ENCODE measurements at places on chromosomes 4 and X. TPM values are rescaled to one million over a fixed set of nuclear protein-coding genes. Genes with fewer than 3 reads are reported as not detected.

TMEM150C gene
- polyA plus RNA-seq: 10.4 TPM

SPIN2B gene
- polyA plus RNA-seq: 14.7 TPM

CITED1 gene
- polyA plus RNA-seq: 0.56 TPM

NDP gene
- polyA plus RNA-seq: 0.62 TPM

GALNTL6 gene
- polyA plus RNA-seq: 0.57 TPM

ERAS gene
- 0.10 TPM for polyA plus RNA-seq

RAB33A gene
- 2.4 TPM for polyA plus RNA-seq

- DNase-seq: no peak
Observed at GRCh38 chr4:87232216-87232615, 11.8 kb upstream of the KLHL8 start.

- no peak for DNase-seq
Observed at GRCh38 chr4:163164591-163164990, 2.1 kb downstream of the NAF1 start.

- no peak for DNase-seq
Observed at GRCh38 chr4:6475492-6476020, 3.1 kb upstream of the PPP2R2C start.

- DNase-seq: peak; percentile 92
Observed at GRCh38 chr4:86593688-86594558, at the start of gene PTPN13. Gene PTPN13 (plus strand): TSS chr4:86594315. CDS start chr4:86635257, 40,942 bp downstream.

GRCh38 chr4:37465296-37465695 is 220.8 kb downstream of the NWD2 start:
- no peak for DNase-seq

- no peak for DNase-seq
Observed at GRCh38 chrX:809081-809480, 178.5 kb downstream of the SHOX start.

- DNase-seq: no peak
Observed at GRCh38 chr4:175376287-175376977, 435.6 kb downstream of the GPM6A start.

DNA sequence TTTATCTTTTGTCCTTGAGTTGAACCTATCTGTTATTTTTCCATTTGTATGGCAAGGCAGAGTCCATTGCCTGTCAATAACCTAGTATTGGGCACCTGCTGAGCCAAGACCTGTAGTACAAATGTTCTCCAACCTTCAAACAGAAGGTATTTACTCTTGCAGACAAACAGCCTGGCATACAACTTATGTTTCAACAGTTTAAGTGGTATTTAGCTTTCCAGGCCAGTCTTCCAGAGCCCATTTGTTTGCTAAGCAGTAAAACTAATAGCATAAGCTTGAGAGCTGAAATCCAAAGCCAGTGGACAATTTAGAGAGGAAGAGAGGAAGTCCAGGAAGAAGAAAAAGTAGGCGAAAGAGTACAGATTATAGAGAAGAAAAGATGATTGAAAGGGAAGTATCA is 979.3 kb downstream of the GLUD2 start:
- no peak for DNase-seq

DNA sequence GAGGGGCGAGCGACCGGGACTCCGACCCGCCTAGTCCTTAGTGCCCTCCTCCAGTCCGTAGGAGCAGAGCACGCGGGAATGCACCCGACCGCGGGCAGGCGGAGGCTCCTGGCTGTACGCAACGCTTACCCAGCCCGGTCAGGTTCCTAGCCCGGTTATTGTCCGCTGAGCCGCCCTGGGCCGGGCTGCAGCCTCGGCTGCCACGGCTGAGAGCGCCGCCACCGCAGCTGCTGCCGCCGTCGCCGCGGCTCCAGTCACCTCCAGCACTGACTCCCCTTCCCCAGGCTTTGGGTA is at the start of gene AMER1:
Gene AMER1 (minus strand): TSS at position 268 of the 294 bp plus-strand sequence. CDS start 12,422 bp downstream, outside the sequence.
- DNase-seq: no peak

GRCh38 chr4:25939330-25939729 is 25.3 kb downstream of the SMIM20 start:
- DNase-seq: no peak

DNA sequence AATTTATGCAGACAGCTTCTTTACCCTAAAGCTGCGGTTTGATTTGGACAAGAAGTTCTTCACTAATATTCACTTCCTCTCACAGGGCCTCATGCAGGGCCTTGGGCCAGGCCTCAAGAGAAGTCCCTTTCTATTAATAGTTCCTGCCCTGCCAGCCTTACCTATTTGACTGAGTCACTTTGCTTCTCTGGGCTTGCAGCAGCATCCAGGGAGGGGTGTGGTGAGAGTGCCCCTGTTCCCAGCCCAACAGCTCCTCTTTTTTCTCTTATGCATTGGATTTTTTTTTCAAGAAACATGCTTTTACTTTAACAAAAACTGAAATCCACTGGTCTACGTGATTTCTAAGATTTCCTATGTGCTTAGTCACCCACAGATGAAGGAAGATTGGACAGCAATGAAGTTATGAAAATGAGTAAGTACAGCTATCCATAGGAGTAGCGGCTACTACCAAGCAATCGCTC is 26.7 kb downstream of the FAM156B start:
- no peak for DNase-seq

DNA sequence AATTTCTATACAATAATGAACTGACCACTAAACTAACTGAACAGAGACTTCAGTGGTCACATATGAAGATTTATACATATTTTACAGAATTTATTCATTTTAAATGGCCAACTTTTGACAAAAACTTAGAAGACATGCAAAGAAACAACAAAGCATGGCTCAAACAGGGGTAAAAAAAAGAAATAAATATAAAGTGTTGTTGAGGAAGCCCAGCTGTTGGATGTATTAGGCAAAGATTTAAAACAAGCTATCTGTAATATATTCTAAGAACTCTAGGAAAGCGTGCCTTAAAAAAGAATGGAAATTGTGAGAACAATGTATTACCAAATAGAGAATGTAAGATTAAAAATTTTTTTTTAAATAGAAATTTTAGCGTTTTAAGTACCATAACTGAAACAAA is 210.9 kb upstream of the HTR2C start:
- DNase-seq: no peak

GRCh38 chrX:153507484-153508178 is 9.8 kb upstream of the ATP2B3 start:
- no peak for DNase-seq

- DNase-seq: no peak
Observed at GRCh38 chrX:109925656-109926055, 77.3 kb upstream of the TMEM164 start.
